ENCODE measurements at places on chromosomes 1 and 21.

GRCh38 chr1:192238421-192238820 is 78.4 kb upstream of the RGS21 start:
- no peak for DNase-seq

GRCh38 chr1:42938645-42939615 is 19.7 kb downstream of the SLC2A1 start:
- DNase-seq: peak; percentile 63

DNA sequence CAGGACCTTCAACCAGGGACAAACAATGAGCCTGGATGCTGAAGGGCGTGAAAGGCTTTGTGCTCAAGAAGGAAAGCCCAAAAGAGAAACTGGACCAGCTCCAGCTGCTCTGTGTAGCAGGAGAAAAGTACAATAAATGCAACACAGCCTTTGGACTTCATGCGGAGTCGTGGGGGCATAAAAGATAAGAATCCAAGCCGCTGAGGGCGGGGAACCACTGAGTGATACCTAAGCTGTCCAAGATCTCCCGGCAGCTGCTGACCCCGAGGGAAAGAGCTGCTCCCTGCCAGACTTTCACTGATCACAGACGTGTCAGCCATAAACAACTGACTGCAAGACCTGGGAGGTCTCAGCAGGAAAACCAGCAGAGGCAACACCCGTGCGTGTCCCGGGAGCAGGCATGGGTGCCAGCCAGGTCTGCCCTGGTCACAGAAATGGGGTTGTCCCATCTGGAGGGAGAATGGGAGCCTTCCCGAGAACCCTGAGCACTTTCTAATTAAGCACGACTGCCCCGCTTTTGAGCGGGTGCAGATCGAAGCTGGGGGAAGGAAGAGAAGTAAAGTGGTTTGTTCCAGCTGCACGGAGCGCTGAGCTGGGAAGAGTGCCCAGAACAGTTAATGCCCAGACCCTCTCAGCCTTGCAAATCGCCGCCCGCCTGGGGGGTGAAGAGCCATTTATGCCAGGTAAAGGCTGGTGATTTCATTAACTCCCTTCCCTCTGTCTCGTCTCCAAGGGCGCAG is 68.3 kb upstream of the TARDBP start:
- DNase-seq: no peak

GRCh38 chr1:204435872-204436271 is 24.3 kb upstream of the PPP1R15B start:
- DNase-seq: no peak

GRCh38 chr1:7905262-7905661 is 35.4 kb downstream of the TNFRSF9 start:
- no peak for DNase-seq

DNA sequence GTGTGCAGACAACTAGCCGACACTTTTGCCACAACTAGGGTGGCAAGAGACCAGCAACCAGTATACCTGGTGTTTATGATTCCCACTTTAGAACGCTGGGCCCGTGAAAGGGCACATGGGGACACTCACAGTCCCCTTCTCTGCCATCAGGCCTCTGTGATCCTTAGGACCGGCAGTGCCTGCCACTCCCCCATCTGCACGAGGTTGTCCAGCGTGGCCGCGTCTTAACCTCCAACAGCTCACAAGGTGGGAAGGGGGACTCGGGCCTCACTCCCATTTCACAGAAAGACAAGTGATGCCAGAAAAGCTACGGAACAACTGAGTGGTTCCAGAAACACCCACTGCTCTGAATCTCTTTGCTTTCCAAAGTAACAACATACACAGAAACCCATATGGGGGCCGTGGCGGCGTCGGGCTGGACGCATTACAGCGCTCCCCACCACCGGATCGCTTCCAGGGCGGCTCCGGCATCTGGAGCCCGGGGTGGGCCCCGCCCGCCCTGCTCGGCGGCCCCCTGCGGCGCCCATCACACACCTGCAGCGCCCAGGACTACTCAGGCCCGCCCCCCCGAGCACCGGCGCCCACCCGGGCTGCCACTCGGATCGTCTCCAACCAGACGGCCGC is 1.0 kb downstream of the ZNF496 start:
- no peak for DNase-seq

DNA sequence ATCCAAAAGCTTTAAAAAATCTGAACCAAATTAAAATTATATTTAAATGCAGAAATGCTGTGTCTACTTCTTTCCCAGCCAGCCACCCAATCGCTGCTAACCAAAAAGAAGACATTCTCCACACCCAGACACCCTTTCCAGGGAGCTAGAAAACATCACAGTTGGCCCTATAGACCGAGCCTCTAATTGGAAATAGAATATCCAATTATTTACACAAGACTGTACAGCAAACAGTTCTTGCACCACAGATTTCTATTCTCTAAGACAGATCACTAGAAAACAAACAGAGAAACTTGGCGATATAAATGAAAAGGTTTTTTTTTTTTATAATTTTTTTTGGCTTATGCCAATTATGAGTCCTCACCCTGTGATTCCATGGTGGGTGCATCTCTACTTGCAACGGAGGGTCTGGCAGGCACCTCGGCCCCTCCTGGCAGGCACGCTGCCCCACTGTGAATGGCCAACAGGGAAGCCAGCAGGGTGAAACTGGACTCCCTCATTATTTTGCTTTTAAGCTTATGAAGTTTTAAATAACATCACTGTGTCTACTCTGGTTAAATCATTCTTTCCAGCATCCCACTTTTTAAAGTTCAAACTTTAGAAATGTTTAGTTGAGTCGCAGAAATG is 29.2 kb downstream of the BCAR3 start:
- DNase-seq: no peak
